NCI-H1417 treated with DMSO at 0.1 percent for 48 hours (cell line): ENCODE measurements at places on chromosomes 3 and 15.

- DNase-seq = peak; percentile 43
Measured at GRCh38 chr3:107235928-107236315, 141.3 kb upstream of the CCDC54 start.

DNA sequence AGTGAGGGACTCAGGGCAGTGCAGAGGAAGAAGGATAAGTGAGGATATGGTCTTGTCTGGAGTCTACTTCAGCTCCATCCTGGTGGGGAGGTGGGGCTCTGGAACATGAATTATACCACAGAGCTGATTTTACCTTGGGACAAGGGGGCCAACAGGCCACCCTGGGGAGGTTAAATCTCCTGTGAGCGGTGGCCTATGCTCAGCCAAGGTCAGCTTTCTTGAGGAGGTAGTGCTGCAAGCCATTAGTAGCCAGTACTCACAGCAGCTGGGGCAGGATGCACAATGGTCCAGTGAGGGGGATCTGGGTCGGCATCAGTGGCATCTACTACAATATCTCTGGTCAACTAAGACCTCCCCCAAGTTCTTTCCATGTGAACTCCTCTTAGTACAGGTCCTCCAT lies 49.7 kb downstream of the XYLB start:
- DNase-seq = no peak

DNA sequence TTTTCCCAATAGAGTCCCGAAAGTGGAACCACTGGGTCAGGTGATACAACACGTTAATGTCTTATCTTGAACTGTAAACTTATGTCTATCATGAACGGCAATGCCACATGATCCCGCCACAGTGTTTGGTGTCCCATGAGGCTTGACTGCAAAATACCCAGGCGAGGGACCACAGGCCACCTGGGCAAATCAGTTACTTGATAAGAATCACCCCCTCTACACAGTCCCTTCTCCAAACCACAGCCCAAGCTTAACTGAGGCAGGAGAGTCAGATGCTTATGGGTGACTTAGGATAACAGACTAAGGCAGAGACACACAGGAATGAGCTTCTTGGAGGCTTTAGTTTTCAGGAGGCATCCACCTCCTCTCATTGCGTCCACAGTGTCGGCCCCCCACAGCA lies 42.9 kb upstream of the SNRPA1 start:
- DNase-seq = no peak

DNA sequence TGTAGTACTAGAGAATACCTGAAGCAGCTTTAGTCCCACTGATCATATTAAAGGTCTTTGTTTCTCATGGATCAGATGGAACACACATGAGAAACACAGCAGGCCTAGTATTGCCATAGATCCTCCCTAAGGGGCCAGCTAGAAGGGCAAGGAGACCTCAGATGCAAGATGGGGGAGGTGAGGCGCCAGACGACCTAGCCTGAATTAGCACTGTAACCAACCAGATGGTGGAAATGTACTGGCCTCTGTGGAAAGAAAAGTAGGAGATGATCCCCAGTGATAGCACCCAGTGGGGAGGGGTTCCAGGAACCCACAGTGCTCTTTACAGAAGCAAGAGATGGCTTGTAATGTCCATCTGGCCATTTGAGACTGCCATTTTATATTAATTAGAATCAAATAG lies 138.2 kb upstream of the ZNF385D start:
- DNase-seq = no peak

DNA sequence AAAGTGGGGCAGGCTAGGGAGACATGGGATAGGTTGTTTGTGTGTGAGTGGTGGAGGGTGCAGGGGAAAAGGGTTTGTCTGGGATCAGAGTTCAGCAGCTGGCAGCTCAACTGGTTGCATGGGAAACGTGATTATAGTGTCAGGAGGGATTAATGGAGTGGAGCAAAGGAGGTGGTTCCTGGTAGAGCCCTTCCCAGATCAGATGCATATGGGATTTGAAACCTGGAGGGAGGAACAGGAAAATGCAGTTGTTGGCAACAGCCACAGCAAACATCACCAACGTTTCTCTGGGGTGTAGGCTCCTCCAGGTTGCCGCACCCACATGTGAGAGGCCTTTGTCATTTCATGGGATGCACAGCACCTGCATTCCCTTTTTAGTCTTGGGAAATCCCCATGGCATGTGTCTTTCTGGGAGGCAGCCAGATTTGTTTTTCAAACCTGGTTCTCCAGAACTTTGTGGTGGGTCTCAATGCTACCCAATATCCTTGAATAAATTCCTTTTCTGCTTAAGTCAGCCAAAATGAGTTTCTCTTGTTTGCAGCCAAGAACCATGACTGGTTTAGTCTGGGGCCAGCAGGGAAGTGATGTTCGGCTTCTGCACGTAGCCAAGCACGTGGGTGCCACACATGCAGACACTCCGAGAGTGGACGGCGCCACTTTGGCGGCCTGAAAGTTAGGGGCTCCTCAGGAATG lies 61.3 kb downstream of the BDH1 start:
- DNase-seq = no peak

DNA sequence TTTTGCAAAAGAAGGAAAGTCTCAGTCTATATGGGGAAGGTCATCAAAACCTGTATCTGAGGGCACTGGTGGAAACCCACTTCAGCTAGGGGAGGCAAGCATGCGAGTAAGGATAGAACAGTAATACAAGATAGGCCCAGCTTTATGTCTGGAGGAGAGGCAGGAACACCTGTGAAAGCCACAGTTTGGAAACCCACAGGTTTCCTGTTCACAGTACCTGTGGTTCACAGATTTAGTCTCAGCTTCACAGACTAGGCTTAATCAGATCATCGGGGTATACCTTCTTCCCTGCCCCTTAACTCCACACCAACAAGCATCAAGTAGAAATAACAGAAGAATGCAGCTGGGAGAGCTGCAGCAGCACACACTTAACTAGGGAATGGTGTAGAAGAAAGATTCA lies 36.2 kb downstream of the C2CD4B start:
- no peak for DNase-seq

- no peak for DNase-seq
Measured at GRCh38 chr3:81859524-81859923, 98.1 kb upstream of the GBE1 start.

- no peak for DNase-seq
Measured at GRCh38 chr3:4675704-4676103, 182.6 kb downstream of the ITPR1 start.

- DNase-seq = no peak
Measured at GRCh38 chr15:95113041-95113440, 881.7 kb downstream of the MCTP2 start.

- DNase-seq = peak; percentile 83
Measured at GRCh38 chr3:54427941-54428871, 305.9 kb downstream of the CACNA2D3 start.

DNA sequence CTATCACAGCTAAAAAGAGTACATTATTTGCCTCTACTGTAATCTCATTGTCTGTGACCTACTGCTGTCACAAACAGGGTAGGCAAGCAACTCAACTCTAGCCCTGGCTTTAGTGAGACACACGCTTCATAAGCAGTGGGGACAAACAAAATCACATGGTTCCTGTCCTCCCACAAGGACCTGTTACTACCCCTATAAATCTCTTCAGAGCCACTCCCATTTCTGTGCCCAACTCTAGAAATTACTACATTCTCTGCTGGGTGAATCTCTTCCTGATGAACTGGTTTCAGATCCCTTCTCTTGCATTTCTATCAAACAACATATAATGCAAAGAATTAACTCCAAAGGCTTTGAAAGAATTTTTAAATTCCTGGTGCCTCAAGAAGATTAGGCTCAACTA lies 117.3 kb downstream of the DMXL2 start:
- no peak for DNase-seq

DNA sequence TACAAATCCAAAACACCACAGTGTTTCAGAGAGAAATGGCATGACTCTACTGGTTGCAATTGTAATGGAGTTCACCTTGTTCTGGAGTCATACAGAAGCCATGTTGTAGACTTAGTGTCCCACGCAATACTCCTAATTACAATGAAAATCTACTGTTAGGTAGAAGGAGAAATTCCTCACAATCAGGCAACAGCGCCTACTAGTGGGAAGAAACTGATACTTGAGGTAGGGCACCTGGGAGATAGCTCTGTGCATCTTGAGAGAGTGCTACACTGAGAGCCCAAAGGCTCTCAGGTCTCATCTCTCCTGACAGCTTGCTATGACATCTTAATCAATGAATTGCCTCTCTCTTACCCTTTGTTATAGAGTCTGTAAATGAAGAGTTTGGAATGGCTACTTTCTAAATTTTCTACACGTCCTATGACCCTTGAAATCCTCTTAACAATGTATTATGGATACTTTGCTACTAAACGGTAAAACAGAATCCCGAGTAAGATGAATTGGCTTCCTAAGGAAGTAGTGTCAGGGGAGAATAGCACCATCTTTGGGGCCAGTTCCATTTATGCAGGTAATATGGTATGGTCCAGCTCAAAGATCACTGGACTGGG lies 422.7 kb upstream of the TPRG1 start:
- DNase-seq = no peak

DNA sequence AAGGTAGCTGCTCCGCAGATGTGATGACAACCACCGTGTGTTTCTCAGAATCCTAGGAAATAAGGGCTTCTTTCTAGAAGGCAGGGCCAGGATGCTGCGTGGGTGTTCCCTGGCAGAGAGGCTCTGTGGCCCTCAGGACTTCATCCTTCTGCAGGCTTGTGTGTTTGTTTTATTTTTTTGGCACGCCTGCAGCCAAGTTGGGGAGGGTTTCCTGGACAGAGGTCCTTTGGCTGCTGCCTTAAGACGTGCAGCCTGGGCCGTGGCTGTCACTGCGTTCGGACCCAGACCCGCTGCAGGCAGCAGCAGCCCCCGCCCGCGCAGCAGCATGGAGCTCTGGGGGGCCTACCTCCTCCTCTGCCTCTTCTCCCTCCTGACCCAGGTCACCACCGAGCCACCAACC lies at the start of gene CLEC3B:
Gene CLEC3B (plus strand): TSS at position 266 of the 400 bp plus-strand sequence. CDS start 60 bp downstream, at position 326.
- no peak for DNase-seq

GRCh38 chr3:188914552-188914951 lies 257.2 kb upstream of the TPRG1 start:
- DNase-seq = no peak

- no peak for DNase-seq
Measured at GRCh38 chr3:13301286-13301987, 118.7 kb downstream of the NUP210 start.

- no peak for DNase-seq
Measured at GRCh38 chr15:36810656-36811449, 231.4 kb downstream of the CDIN1 start.

GRCh38 chr3:64460877-64461276 lies 226.9 kb downstream of the ADAMTS9 start:
- no peak for DNase-seq

DNA sequence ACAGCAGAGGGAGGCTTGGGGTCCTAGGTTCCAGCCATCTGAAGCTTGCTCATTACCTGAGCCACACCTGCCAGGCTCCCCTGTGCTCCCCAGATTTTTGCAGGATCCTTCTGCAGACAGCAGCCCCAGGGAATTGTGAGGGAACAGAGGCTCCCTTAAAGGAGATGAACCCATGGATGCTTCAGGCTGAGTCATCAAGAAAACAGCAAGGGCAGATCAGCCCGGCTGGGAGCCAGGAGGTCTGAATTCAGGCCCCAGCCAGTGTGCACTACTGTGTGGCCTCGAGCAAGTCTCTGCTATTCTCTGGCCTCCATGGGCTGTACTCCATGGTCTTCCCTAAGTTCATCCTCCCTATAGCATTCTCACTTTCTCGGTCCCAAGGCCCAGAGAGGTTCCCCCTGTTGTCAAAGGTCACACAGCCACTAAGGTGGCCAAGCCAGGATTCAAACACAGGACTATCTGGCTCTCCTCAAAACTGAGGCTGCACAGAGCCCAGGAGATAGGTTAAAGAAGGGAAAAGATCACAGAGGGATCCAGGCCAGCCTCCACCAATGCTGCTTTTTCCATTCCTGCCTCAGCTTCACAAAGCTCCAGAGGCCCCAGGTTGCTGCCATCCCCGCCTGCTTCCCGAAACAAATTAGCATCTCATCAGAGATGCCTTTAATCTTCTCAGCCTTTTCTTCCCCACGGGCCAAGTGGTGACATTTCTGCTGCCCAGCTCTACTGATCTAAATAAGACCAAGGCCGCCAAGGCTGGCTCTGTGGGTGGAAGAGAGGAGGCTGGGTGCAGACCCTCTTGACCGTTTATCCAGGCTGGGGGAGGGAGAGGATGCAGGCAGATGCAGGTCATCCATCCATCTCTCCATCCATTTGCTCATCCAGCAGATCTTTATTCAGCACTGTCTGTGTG lies 21.2 kb upstream of the GRIP2 start:
- DNase-seq = no peak

- DNase-seq = no peak
Measured at GRCh38 chr3:13517253-13517977, 31.5 kb upstream of the FBLN2 start.

DNA sequence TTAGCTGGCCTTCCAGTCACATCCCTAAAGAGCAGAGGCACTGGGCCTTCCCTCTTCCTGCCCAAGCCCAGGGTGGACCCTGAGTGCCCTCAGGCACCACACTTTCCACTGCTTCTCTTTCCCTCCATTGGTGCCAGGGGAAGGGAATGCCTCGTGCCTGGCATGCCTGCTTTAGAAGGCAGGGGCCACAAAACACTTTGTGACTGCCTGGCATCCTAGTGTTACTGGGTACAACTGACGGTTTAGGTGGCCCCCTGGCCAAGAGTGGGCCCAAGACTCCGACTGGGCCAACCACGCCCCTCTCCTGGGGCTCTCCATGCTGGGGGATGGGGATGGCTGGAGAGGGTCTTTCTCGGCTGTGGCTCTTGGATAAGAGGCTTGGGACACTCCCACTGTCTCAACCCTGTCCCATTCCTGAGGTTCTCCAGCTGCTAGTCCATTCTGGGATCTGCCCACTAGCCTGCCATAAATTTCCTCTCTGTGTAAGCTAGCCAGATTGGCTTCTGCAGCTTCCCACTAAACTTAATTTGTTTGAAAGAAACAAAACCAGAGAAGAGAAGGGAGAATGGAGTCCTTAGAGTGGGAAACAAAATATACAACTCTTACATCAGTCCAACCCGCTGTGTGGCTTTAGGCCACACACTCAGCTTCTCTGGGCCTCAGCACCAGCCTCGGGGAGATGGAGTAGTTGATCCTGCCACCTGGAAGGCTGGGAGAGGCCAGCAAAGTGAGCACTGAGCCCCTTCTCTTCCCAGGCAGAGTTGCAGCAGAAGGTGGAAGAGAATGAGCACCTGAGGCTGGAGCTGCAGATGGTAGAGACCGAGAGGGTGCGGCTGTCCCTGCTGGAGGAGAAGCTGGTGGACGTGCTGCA lies 24.1 kb upstream of the GP9 start:
- DNase-seq = no peak

DNA sequence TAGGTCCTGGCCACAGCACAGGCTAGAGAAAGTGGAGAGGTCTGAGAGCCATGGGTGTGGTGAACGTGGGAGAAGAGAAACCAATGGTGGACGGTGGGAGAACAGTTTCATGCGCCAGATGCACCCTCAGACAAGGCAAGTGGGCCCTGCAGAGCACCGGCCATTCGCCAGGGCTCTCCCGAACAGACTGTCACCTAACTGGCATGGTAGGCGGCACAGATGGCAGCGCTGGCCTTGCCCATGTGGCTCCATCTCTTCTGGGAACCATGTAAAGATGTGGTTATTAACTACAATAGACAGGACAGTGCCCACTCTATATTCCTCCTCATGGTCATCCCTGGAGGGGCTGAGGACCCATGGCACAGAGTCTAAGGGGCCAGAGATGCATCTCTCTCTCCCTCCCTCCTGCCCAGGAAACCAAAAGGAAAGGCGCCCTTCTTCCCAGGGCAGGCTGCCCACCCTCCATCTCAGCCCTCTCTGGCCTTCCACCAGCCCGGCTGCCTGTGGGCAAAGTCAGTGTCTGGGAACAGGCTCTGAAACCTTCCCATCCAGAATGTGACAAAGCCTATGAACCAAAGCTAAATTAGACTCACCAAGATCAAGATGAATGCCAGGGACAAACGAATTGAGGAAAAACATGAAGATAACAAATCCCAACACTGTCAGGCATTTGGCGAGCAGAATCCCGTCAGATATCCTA lies 147.8 kb downstream of the OCA2 start:
- DNase-seq = no peak

GRCh38 chr3:135491491-135492205 lies 473.9 kb upstream of the PPP2R3A start:
- DNase-seq = no peak
